Fibroblast of skin of right biceps (primary cell): ENCODE measurements at places on chromosomes 4 and X.

- no peak for DNase-seq
These were observed 19.3 kb upstream of the DUSP9 start for GRCh38 chrX:153627675-153628111.

GRCh38 chr4:144611850-144612249 lies 34.1 kb upstream of the HHIP start:
- no peak for DNase-seq

GRCh38 chr4:152258391-152258790 lies 277.5 kb downstream of the FBXW7 start:
- no peak for DNase-seq

- no peak for DNase-seq
These were observed 24.7 kb downstream of the SLC9B1 start for GRCh38 chr4:102994803-102995202.

- DNase-seq: peak; percentile 23
These were observed 36.5 kb downstream of the INPP4B start for GRCh38 chr4:142809559-142809958.
